Panc1 (cell line): ENCODE measurements at places on chromosomes 3 and 15. TPM values are rescaled to one million over a fixed set of nuclear protein-coding genes. Genes with fewer than 3 reads are reported as not detected.

Gene PTH1R
- not detected for total RNA-seq

Gene PDCD10
- total RNA-seq, result 83.5 TPM

Gene IL20RB
- total RNA-seq, result 1.7 TPM

- H3K36me3 ChIP-seq, result no peaks in the 10 kb centered on the region
- DNase-seq, result no peak
- no peak overlapping the region for H3K27ac ChIP-seq
- peaks cover 2% of the 10 kb centered on the region; the same call in 1 of the 2 replicates for H3K4me1 ChIP-seq
- no peaks in the 10 kb centered on the region for H3K27me3 ChIP-seq
- no peak overlapping the region for H3K4me3 ChIP-seq
These were observed 49.2 kb downstream of the GLCE start for GRCh38 chr15:69209661-69210060.

DNA sequence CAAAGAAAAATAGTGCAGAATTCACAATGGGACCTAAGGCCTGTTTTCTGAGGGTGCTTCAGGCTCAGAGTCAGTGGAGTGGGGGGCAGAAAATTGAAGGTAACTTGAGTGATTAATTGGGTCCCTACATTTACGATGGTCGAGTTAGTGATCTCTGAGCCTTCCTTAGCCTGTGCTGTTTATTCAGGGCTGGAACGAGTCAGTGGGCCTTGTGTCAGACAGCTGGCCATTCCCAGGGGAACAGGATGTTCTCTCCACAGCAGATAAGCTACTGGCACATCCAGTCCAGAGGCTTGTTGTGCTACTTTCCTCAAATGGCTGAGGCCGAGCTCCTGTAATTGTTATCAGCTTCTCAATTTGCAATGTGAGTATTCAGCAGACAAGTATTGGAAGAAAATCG is 29.2 kb upstream of the CNTN3 start:
- no peak overlapping the region for H3K4me3 ChIP-seq
- H3K4me1 ChIP-seq, result no peaks in the 10 kb centered on the region
- H3K27me3 ChIP-seq, result no peaks in the 10 kb centered on the region
- H3K27ac ChIP-seq, result no peak overlapping the region
- no peak for DNase-seq
- H3K36me3 ChIP-seq, result no peaks in the 10 kb centered on the region
